ENCODE measurements at places on chromosomes 2 and 18.

- no peak for DNase-seq
Observed at GRCh38 chr2:181397331-181397730, 59.9 kb upstream of the ITGA4 start.

DNA sequence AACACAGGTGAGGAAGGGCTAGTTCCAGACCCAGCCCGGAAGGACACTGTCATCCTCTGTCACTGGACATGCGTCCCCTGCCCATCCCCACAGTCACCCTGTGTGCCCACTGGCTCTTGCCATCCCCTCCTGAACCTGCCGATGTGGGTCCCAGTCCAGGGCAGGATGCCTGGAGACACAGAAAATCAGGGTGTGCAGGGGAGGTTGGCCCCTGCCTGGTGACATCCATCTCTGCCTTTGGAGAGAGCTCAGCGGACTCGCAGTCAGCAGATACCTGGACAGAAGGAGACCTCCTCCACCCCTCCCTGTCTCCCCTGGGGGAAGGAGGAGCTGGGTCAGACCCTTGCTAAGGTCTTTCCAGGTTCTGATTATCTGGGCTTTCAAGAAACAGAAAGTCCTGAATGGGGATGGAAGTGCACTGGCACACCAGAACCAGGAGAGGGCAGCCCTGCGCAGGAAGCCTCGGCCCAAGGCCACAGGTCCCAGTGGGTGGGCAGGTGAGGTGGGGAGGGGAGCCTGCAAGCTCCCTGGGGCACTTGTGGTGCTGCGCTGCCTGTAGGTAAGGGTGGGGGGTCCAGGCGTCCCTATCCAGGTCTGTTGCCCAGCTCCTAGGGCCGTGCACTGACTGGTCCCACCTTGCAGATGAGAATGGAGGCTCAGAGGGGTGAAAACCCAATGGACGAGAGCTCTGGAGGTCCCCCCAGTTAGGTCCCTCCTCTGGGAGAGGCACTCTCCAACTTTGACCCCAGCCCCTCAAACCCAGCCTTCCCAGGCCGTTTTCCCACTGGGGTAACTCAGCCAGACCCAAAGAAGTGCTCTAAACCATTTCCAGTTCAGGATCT is 9.7 kb upstream of the OTOS start:
- peak; percentile 20 for DNase-seq

DNA sequence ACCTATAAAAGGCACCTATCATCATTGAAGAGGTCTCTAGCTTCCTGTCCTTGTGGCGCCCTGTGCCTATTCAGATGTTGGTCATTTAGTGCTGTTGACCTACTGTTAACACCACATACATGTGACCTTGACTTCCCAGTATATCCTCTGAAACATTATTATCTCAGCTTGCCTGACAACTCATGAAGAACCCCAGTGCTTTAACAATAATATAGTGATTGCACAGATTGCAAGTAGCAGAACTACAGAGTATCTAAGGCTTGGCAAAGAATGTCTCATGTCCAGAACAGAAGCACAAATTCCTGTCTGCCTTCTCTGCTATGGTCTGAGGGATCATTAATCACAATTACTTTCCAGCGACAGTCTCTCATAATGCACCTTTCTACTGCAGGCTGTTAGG is 165.3 kb downstream of the LCLAT1 start:
- no peak for DNase-seq

DNA sequence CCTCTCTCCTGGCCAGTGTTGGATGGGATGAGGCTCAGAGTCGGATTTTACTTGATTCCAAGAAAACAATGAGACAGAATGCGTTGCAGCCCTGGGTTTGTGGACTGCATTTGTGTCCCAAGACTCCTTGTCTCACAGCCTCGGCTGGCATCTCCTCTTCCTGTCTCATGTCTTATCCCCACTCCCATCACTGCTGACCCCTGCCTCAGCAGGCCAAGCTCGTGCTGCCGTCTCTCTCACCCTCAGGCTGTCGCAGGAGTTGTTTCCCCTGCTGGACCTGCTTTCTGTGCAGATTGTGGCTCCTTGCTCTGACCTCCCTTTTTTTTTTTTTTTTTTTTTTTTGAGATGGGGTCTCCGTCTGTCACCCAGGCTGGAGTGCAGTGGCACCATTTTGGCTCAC is 70.2 kb upstream of the RALBP1 start:
- no peak for DNase-seq

DNA sequence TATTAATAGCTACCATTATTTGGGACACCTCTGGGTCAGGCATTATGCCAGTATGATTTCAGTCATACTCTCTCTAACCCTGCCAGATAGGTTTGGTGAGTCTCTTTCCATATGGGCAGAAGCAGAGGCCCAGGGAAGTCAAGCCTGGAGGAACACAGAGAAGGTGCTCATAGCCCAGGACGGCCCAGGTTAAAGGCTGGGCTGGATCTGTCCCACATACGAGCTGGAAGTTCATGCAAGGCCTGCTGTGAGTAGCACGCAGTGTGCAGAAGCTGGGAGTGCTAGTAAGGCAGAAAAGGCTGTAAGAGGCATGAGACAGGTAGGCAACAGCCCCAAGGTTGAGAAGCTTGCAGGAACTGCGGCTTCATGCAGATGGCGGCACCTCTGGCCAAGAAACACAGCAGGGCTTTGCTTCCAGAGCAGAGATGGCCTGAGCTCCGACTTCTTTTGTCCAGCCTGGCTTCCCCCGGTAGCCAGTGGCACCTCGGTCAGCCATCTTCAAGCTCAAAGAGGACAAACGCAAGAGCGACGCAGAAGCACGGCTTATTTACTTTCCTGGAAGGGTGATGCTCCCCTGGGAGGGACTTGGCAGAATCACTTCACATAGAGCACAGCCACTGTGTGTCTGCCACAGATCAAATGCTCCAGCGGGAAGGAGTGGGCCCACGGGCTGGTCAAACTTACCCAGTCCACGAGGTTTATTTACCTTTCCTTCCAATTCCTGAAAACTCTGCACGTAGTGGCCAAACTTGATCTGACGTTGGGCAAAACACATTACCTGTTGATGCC is 58.5 kb upstream of the MAP4K4 start:
- DNase-seq: no peak

- no peak for DNase-seq
Observed at GRCh38 chr2:182920631-182921056, 54.2 kb upstream of the FRZB start.

All from T-helper 17 cell (primary cell).